ENCODE measurements at places on chromosomes 16 and 17.

DNA sequence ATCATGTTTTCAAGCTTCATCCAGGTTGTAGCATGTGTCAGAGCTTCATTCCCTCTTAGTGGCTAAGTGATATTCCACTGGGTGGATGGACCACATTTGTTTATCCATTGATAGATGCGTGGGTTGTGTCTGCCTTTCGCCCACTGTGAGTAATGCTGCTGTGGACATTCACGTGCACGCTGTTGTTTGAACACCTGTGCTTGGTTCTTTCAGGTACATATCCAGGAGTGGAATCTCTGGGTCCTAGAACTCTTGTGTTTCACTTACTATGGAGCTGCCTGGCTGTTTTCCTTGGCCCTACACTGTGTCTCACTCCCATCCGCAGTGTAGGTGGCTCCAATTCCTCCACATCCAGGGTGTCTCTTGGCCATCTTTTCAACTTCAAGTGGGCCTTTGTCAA, 224.2 kb downstream of the C16orf95 start:
- no peak for DNase-seq

DNA sequence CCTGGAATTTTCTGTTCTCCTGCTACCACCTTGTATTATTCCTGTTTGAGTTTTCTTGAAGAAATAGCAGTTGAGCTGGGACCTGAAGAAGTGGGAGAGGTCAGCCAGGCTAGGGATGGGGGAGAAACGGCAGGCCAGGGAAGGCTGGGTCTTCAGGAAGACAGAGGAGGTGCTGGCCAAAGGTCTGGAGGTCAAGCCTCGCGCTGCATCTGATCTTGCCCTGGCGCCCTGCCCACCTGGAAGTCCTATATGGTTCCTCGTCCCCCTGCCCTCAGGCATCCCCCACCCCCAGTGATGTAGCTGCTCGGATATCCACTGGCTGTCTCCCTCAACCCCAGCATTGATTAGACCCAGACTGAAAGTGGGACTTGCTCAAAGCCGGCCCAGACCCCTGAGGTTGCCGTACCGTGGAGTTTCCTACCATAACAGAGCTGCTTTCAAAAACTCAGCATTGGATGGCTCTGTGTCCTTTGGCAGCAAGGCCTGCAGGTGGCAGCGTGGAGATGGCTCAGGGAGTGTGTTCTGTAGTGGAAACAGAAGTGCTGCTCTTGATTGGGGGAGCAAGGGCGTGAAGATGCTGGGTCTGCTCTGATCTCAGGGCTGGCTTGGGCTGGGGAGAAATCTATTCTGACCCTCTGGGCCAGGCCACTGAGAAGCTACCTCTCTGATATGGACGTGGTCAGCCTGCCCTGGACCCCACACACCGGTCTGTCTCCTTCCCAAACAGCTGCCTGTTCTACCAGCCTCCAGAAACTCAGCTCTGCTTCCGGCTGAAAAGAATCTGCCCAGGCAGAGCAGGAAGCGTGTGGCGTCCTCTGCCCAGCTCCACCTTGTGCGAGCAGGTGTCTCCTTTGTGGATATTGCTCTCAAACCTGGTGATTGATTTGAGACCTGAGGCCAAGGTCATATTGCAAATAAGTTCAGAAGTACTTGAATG, 107.0 kb upstream of the CACNG5 start:
- DNase-seq, result peak; percentile 50

GRCh38 chr17:67746704-67747571, 29.2 kb downstream of the NOL11 start:
- DNase-seq, result no peak

DNA sequence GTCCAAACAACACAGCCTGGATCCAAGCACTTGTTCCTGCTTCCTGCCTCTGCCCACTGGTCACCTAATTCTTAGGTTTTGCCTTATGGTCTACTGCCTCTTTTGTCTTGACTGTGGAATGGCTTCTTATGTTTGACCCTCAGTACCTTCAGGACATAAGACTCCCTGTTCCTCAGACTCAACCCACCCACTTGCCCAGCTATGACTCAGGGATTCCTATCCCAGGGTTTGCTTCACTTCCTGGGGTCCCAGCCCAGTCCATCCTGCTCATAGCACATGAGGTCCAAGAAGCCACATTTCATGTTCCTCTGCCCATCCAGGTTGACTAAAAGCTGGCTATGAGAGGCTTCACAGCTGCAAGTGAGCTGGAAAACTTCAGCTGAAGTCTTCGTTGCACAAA, 320.9 kb upstream of the CDH5 start:
- DNase-seq, result peak; percentile 59

DNA sequence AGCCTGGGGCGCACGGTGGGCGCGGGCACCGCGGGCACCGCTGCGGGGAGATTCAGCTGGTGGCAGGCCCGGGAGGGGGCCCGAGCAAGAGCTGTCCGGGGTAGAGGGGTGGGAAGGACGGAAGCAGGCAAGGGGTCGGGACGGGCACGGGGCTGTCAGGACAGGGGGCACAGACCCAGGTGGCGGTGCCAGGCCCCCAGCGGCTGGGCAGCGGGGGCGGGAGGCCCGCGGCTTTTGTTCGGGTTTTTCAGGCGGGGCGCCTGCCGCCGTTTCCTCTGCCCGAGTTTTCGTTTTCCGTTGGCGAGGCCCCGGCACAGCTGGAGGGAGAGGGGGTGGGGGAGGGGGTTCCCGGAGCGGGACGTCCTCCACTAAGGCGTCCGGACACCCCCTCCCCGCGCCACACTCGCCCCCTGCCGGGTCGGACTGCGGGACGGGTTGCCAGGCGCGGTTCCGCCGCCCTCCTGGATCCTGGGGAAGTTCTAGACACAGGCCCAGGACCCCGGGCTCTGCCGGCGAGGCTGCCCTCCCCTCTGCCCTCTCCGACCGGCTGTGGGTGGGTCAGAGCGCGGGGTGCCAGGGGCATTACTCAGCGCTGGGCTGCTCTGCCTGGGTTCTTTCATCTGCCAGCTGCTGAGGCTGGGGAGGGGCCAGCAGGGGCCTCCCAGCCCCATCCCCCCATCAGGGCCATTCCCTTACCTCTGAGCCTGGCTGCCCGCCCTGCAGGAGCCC, 543 bp downstream of the ARHGAP23 start:
- peak; percentile 60 for DNase-seq

DNA sequence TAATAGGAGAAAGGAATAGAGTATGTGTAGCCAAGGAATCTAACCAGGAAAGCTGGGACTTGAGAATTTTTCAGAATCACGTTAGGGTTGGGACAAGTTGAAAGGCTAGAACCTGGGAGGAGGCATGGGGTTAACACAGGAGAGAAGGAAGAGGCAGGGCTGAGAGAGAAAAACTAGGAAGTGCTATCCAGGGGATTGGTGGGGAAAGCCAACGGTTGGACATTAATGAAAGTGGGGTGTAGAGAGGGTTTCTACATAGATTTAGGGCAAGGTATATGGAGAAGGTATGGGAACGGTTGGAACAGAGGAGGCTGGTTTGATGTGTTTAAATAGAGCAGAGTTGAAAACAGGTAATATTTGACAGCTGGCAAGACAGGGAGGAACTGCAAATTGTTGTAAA, 2.7 kb downstream of the SRRM2 start:
- DNase-seq, result no peak

DNA sequence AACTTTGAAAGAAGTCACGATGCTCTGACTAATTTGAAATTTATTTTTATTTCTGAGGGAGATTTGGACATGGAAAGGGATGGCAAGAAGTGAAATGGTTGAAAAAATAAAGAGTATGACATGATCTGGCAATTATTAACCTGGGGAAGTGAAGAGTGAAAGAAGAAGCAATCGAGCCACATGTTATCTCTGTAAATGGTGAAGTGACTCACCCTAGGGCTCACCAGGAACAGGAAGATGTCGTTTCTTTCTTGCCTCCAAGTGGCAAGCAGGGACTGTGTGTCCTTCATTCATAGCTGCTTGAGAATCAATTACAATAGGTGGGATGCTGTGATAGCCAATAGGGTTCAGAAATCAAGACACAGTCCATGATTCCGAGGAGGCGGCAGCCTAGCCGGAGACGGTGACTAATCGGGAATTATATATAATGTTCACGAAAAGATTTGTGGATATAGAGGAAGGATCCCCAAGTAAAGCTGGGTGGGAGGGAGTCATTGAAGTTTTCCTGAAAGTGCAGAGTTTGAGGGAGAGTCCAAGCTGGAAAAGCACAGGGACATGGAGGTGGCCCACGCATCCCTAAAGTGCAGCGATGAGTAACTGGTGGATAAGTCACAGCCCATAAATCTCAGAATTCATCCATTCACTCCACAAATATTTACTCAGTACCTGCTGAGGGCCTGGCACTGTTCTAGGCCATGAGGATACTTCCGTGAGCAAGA, 18.2 kb upstream of the KRT20 start:
- DNase-seq, result peak; percentile 10

All from fibroblast of lung (primary cell).